ENCODE measurements at places on chromosomes 16 and 17.

GRCh38 chr16:89115216-89115861 lies 21.7 kb downstream of the ACSF3 start:
- DNase-seq, result peak; percentile 65

GRCh38 chr16:77500286-77500598 lies 65.4 kb upstream of the ADAMTS18 start:
- DNase-seq, result no peak

DNA sequence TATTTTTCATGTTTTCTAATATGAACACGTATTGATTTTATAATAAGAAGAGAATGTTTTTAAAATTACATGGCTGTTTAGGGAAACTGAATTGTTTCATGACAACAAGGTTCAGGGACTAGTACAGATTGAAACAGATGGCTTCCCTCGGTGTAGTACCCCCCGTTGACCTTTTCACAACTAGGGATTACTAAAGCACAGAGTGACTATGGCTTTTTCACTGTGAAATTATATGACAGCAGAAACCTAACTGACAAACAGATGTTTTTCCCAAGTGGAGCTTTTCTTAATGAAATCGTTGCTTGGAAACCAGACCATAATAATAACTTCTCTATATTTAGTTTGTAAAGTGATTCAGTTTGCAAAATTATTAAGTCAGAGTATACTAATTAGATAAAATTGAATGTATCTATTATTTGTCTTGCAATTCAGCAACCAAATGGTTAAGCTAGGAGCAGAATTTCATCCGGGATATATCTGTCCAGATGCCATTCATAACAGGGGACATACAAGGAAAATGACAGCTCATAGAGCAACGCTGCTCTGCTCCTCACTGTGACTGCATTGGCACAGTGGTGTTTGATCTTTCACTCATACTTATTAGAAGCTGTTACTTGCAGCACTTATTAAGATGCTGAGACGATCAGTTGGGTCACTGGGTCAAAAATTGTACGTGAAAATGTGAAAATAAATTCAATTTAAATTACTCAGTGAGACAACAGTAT lies 111.7 kb downstream of the TANGO6 start:
- no peak for DNase-seq

DNA sequence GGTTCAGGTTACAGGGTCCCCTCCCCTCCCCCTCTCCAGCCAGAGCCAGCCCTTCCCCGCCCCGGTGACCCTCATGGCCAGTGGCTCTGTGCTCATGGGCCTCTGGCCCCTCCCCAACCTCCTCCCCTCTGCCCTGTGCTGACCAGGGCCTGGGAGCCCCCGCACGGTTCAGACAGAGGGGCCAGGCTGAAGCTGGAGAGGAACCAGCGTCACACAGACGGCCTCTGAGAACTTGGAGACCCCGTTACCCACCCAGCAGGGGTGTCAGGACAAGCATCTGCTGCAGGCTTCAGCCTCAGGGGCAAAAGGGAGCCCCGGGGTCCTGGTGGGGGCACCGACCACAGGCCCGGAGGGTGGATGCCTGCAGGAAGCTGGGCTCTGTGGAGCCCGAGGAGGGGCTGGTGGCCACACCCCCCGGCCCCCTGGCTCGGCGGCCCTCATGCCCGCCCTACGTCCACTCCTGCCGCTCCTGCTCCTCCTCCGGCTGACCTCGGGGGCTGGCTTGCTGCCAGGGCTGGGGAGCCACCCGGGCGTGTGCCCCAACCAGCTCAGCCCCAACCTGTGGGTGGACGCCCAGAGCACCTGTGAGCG lies at the start of gene WFIKKN1:
TSS of gene WFIKKN1 (plus strand) at position 171 of the 591 bp plus-strand sequence. CDS start at position 440, 269 bp downstream.
- peak; percentile 18 for DNase-seq

All from dermis blood vessel endothelial cell (primary cell).